ENCODE measurements at places on chromosomes 2 and 18. TPM values are rescaled to one million over a fixed set of nuclear protein-coding genes. Genes with fewer than 3 reads are reported as not detected.

The SERPINB3 gene
- 1.9 TPM for total RNA-seq

GRCh38 chr2:235523021-235523420 lies 29.2 kb downstream of the AGAP1 start:
- no peak for DNase-seq

- no peak for DNase-seq
Measured at GRCh38 chr18:79662034-79662433, 17.6 kb upstream of the CTDP1 start.

The NR4A2 gene
- total RNA-seq: not detected

- DNase-seq: no peak
Measured at GRCh38 chr18:8478968-8479370, 130.3 kb upstream of the RAB12 start.

DNA sequence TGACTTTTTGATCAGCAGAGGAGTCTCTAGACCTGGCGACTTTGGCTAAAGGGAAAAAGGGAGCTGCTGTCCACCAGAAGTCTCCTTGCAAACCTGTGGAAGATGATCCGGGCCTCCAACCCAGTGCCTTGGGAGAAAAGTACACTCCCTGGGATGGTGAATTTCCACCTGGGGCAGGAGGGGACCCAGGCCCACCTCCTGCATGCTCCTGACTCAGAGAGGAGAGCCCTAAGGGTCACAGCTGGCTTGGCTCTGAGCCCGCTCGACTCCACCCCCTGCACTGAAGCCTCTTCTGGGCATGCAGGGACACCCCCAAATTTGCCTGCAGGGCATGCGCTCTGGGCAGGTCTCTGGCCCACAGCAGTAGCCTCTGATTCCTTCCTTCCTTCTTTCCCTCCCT lies 66.5 kb downstream of the PDCL3 start:
- no peak for DNase-seq

DNA sequence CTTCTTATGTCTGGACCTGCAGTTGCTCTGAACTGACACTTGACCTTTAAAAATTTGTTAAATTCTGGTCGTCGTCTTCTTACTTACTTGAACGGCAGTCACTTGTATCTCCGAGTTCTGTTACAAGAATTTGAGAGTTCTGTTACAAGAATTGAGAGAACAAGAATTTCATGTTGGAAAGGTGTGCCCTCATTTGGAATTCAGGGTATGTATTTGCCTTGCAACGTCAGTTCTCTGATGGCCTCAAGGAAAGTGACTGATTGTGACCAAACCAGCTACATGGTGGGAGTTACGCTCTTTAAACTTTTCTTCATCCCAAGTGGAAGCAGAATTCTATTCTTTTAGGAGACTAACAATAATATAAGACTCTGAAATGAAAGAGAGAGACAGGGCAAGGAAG lies 320.0 kb upstream of the TRIB2 start:
- peak; percentile 7 for DNase-seq

GRCh38 chr2:218015586-218016521 lies 13.1 kb upstream of the TNS1 start:
- no peak for DNase-seq

The MERTK gene
- total RNA-seq: 5.7 TPM

DNA sequence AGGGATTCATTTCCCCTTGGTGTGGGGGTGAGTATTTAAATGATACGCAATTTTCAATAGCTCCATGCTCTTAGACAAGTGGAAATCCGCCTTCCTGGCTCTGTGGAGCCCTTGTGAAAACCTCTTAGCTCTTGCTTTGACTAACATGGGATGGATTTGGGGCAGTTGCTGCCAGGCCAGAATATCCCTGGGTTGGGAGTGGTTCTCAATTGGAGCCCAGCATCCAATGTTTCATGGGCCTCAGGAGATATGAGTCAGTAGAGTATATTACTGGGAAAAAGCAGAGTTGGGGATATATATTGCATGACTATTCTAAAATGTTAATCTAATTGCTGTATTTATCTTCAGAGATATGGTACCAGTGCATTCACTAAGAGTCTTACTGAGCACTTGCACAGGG lies 104.4 kb upstream of the IL1R2 start:
- no peak for DNase-seq

The AMER3 gene
- not detected for total RNA-seq

- DNase-seq: no peak
Measured at GRCh38 chr2:55239656-55240222, 7.3 kb downstream of the RPS27A start.

DNA sequence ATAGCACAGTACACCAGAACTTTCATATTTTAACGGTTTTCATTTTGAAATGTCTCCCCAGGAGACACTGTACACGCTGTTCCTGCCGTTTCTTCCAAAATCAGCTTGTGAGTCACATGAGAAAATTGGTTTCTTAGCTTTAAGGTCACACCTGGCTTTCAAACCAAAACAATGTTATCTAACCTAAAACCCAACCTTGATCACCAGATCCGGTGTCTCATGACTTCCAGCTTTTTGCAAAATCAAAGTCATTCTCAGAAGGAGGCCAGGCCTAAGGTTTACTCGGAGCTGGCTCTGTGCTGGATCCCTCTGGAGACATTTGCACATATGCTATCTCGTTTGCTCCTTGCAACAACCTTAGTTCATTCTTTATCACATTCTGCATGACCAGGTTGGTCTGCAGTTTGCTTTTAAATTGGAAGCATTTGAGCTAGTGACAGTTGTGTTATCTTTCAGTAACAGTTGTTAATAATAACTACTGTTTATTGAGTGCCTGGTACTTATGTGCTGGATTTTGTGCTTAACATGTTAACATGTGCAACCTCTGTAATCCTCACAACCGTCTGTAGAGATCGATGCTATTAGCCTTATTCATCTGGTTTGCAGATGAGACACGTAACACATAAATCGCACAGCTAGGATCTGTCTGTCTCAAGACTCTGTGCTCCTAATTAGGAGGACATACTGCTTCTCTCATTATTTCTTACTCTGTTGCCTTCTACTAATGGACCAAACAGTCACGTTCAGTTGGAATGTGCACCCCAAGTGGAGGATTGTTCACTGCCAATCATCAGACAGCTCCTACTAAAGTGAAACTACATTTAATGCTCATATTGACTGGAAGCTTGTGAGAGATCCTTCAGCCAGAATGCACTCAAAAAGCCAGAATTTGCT lies 105.5 kb downstream of the RNF144A start:
- DNase-seq: no peak

The POTEJ gene
- total RNA-seq: not detected

DNA sequence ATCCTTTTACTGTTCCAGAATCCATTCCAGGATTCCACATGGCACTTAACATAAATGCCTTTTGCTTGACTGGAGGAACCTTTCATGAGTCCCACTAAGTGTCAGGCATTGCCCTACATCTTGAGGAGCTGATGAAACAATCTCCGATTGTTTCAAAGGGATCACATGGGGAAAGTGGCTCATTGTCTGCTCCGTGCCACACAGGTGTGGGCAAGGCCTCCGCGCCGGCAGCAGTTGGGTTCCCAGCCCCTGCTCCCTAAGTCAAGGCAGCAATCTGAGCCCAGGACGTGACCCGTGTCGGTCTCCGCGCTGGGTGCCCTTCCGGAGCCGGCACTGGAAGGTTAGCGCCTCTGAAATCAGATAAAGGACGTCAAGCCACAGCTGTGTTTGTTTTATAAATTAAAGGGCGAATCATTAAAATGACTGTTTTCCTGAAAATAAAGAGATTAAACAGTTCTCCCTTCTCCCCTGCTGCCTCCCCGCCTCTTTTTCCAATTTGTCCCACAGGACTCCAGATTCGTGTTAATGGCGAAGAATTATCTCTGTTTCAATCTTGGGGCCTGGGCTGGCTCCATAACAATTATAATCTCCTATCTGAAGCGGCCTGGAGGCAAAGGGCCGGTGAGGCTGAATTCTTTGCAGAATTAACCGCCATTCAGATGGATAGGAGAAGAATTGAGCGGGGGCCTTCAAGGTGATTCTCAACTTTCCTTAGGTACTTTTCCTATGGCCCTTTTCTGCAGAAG lies 84.3 kb upstream of the FZD7 start:
- no peak for DNase-seq

- no peak for DNase-seq
Measured at GRCh38 chr2:197460649-197461048, 7.3 kb downstream of the COQ10B start.

DNA sequence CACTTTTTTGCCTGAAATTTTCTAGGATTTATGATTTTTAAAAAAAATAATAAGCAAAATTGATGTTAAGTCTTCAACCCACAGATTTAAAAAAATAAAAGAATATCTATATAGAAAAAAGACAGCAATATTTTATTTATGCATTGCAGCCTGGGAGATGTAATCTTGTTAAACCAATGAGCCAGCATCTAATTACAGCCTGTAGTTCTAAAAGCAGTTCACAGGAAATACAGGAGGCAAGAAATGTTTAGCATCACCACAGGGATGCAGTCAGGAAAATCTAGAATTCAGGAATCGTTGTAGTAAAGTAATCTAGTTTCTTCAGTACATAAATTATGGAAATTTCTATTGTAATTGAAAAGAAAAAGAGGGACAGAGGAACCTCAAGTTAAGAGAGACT lies 17.2 kb downstream of the UGGT1 start:
- DNase-seq: no peak

DNA sequence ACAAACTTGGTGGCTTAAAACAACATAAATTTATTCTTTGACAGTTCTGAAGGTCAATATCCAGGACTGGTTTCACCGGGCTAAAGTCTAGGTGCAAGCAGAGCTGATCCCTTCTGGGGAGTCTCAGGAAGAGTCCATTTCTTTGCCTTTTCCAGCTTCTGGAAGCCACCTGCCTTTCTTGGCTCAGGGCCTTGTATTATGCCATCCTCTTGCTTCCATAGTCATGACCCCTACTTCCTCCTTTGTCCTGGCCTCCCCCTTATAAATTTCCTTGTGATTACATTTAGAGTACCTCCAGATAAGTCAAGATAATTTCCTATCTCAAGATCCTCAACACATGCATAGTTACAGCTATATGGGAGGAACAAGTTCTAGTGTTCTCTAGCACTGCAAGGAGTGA lies 1089.5 kb downstream of the LRP1B start:
- no peak for DNase-seq

The CCDC85A gene
- 0.15 TPM for total RNA-seq

GRCh38 chr2:219636941-219637841 lies 9.8 kb downstream of the SLC4A3 start:
- DNase-seq: no peak

- DNase-seq: no peak
Measured at GRCh38 chr18:44179693-44180092, 501.0 kb upstream of the SETBP1 start.

The GREB1 gene
- not detected for total RNA-seq

DNA sequence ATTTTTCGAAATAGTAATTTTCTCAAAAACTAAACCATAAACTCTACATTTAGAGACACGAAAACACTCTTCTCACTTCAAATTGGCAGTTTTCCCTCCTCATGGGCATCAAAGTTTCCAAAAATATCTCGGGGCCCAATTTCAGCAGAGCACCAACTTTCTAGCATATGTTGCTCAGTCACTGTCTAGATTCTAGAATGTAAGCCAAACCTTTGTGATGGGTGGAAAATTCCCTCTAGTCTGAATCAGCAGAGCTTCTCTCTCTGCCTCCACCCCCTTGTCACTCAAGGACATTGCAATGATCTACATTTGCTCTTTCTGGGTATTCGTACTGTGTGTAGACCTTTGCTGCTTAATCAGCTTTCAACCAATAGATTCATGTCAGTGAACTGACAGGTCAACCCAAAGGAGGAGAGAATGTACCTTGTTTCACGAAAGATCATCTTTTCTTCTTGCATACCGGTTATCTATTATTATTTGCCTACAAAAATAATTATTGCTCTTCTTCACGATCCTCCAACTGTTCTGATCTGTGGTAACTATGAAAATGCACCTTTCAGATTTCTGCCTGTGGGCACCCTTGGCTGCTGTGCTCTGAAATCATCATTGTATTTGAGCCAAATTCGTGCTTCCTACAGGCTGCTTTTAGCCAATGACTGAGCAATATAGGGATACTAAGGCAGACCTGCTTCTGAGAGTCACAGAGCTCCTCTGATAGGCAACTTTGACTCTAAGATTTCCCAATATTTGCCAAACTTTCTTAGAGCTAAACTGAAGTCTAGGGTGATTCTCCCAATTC lies 38.7 kb upstream of the GLS start:
- peak; percentile 51 for DNase-seq

The TRIM43 gene
- total RNA-seq: not detected

GRCh38 chr2:31032475-31032874 lies 105.8 kb downstream of the GALNT14 start:
- DNase-seq: peak; percentile 58

Data from renal cortical epithelial cell (primary cell).